ENCODE measurements at places on chromosomes 1 and 21. TPM values are rescaled to one million over a fixed set of nuclear protein-coding genes. Genes with fewer than 3 reads are reported as not detected.

The RCAN3 gene
- total RNA-seq, result 11.4 TPM

The KLHDC9 gene
- 3.5 TPM for total RNA-seq

The ZNF683 gene
- not detected for total RNA-seq

The MTF1 gene
- total RNA-seq, result 3.5 TPM

The PTPRC gene
- not detected for total RNA-seq

The PDPN gene
- total RNA-seq, result 115 TPM

The BCL2L15 gene
- 0.39 TPM for total RNA-seq

The CFAP74 gene
- not detected for total RNA-seq

The MATN1 gene
- not detected for total RNA-seq

The FUCA1 gene
- 20.2 TPM for total RNA-seq

The ELK4 gene
- 11.8 TPM for total RNA-seq

The PHGDH gene
- total RNA-seq, result 168 TPM

The ZNF648 gene
- total RNA-seq, result not detected

The TSPAN2 gene
- under 0.01 TPM for total RNA-seq

The TTC24 gene
- not detected for total RNA-seq

The MR1 gene
- 25.9 TPM for total RNA-seq

The CIART gene
- 5.1 TPM for total RNA-seq

The FAM72B gene
- 10.2 TPM for total RNA-seq

The NBPF15 gene
- total RNA-seq, result 45.2 TPM

The HTR1D gene
- 0.76 TPM for total RNA-seq

The ANGPTL7 gene
- not detected for total RNA-seq

The HSD11B1 gene
- 0.22 TPM for total RNA-seq

The C8A gene
- total RNA-seq, result not detected

The TMEM125 gene
- not detected for total RNA-seq

All from placental epithelial cell (primary cell).